ENCODE measurements at places on chromosomes 7 and 10.
A peak's percentile ranks its signal among the peaks of the same experiment; 100 is the strongest.

GRCh38 chr7:29346231-29346978, 151.8 kb downstream of the CHN2 start:
- DNase-seq, result peak; percentile 58

DNA sequence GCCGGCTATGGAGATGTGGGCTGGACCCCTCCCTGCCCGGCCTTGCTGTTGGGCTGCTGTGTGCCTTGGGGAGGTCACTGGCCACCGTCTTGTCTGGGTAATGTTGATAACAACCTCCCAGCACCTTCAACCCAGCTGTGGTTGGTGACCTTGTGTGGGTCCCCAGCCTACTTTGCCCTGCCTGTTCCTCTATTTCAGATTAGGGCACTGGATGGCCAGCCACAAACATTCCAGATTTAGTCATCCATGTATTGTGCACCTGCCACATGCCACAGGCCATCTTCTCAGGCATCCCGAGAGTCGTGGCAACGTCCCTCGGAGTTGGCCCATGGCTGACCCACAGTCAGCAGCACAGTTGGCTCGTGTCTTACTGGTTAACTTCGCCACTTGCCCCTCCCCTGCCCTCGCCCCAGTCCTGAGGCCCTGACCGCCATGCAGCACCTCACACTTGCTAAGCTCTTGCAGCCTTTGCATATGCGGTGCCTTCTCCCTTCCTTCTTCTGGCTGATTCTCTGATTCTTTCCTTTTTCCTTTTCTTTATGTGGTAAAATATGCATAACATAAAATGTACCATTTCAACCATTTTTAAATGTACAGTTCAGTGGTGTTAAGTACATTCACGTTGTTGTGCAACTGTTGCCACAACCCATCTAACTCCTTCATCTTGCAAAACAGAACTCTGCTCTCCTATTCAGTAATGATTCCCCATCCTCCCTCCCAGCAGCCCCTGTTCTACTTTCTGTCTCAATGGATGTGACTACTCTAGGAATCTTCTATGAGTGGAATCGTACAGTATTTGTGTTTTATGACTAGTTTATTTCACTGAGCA, 60.6 kb downstream of the PRF1 start:
- DNase-seq, result no peak

DNA sequence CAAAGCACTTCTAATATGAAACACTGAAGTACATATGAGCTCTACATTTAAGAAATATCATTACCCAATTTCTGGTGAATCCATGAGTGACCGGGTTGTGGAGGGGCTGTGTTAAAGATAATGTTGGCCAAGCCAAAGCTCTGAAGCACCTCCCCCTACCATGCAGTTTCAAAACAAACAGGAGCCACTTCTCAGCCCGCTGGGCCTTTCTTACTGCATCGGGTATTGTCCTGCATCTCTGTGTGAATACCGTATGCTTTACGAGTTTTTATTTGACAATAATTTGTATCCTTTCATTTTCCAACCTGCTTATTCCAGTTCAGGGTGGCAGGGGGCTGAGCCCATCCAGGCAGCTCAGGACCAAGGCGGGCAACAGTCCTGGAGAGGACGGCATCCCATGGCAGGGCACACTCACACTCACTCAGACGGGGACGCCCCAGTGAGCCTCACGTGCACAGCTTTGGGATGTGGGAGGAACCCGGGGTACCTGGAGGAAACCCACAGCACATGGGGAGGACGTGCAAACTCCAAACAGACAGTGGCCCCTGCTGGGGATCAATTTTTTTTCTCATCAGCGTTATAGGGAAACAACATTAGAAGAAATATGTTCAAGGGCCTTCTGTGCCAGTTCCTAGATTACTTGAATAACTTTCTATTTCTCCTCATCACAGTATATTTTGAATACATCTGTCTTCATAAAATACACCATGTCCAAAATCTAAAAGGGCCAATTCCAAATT, 1.9 kb downstream of the RNF32 start:
- DNase-seq, result no peak

- DNase-seq, result peak; percentile 25
Observed at GRCh38 chr7:26618898-26619297, 245.5 kb downstream of the SKAP2 start.

DNA sequence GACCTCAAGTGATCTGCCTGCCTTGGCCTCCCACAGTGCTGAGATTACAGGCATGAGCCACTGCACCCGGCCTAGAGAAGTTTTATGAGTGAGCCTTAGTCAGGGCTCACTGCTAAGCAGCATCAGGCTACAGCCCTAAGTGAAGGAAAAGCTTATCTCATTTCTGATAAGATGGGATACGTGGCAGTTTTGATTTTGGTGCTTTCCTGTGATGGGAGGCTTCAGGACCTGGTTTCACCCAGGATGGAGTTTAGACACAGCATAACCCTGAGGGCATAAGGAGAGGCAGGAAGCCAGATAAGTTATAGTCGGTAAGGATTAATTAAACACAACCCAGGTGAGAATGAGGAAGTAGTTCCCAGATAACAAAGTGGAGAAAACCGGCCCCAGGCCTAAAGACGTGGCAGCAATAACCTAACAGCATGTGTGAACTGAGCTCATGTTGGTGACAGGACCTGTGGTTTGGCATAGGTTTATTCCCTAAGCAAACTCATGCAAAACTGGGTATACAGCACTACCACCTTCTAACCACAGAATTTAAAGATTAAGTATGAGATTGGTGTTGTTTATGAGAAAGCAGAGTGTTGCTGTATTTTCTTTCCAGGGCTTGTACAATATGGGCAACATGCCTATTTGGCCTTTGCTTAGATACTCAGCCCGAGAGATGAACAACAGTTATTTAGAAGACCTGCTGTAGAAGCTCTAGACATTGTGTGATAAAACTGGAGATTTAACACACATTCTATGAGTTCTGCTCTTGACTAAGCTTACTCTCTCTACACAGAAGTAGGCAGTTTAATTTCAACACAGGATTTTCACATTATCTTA, 119.4 kb downstream of the COL28A1 start:
- no peak for DNase-seq

DNA sequence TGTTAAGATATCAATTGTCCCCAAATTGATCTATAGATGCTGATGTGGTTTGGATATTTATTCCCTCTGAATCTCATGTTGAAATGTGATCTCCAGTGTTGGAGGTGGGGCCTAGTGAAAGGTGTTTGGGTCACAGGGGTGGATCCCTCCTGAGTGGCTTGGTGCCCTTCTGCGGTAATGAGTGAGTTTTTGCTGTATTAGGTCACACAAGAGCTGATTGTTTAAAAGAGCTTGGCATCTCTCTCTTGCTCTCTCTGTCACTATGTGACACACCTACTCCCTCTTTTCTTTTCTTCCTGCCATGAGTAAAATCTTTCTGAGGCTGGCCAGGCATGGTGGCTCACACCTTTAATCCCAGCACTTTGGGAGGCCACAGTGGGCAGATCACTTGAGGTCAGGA, 98.2 kb upstream of the KAT6B start:
- DNase-seq, result no peak

DNA sequence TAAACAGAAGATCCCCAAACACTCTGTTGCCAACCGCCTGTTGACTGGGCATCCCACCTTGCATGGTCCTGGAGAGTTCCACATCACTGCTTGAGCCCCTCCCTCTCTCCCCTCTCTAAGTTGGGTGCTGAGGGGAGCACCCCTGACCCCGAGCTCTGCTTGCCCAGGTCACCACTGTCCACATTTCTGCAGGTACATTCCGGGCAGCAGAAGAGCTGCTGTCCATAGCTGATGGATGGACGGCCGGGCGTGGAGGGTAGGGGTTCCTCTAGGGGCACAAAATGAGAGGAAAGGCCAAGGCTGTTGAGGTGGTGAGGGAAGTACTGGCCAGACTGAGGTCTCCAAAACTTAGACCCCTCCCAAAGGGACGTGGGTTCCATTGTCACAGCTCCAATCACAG, 227.4 kb upstream of the PPP2R2D start:
- no peak for DNase-seq

- no peak for DNase-seq
Observed at GRCh38 chr7:108083980-108084379, 46.2 kb downstream of the LAMB4 start.

- DNase-seq, result no peak
Observed at GRCh38 chr7:143518521-143518920, 40.8 kb downstream of the TAS2R41 start.

DNA sequence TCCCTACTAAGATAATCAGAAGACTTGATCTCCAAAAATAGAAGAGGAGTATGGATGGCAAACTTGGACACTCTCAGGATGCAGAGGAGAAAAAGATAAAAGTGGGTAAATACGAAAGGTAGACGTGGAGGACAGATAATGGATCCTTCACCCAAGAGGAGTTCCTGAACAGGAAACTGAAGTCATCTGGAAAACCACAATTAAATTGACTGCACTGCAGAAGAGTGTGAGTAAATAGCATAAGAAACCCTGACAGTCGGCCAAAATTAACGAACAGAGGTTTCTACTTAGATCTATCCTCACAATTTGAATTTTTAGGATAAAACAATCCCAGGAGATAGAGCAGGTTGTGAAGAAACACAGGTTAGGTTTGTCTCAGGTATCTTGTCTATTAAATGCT, 70.5 kb downstream of the SDK1 start:
- no peak for DNase-seq

DNA sequence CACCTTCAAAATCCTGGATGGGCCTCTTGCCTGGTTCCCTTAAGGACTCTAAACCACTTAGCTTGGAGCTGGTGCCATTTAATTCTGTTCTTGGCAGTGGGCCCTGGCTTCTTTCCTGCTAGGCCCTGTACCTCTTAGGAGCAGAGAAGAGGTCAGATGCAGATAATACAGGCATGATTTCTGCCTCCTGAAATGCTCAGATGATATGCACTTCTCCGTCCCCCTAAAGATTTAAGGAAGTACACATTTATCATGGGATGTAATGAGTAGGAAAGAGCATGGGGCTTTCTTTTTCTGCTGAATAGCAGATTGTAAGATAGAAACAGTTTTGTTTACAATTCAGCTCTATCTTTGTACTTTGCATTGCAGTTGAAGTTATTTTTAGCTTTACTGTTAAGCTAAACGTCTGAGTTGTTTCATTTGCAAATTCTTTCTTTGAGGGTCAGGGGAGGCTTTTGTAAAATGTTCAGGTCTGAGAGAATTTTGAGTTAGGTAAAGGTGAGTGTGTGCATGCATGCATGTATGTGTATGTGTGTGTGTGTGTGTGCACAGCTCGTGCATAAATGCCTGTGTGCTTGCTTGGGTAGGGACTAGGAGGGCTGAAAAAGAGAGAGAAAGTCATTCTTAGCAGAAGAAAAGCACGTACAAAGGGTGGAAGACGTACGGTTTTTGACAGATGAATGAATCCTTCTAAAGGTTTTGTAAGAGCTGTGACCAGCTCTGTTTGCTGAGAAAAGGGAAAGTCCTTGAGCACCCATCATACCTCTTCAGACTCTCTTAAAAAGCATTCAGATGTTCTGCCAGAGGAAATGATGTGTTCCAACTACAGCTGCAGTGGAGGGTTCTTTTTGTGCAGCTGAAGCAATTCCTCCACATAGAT, 364.2 kb downstream of the AUTS2 start:
- DNase-seq, result no peak

DNA sequence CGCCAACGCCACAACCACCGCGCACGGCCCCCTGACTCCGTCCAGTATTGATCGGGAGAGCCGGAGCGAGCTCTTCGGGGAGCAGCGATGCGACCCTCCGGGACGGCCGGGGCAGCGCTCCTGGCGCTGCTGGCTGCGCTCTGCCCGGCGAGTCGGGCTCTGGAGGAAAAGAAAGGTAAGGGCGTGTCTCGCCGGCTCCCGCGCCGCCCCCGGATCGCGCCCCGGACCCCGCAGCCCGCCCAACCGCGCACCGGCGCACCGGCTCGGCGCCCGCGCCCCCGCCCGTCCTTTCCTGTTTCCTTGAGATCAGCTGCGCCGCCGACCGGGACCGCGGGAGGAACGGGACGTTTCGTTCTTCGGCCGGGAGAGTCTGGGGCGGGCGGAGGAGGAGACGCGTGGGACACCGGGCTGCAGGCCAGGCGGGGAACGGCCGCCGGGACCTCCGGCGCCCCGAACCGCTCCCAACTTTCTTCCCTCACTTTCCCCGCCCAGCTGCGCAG, 424 bp downstream of the EGFR start:
- DNase-seq, result peak; percentile 15

GRCh38 chr10:91411621-91412020, 1.5 kb downstream of the HECTD2 start:
- DNase-seq, result no peak

GRCh38 chr7:154919344-154920225, 83.3 kb downstream of the PAXIP1 start:
- DNase-seq, result no peak

DNA sequence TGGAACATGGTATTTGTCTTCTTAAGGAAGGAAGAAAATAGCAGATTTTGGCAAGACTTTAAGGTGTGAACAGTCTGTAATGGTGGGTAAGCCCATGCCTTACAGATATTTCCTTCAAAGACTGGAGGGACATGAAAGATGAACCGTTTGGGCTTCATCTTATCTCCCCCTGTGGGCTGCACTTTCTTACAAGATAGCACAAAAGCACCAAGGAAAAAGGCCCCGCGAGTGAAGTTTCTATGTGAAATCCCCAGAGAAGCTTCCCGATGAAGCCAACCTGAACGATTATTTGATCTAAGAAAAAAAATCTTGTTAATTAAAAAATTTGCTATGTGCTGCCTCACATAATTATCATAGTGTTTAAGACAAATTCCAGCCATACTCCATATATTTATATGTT, 91.5 kb downstream of the NRP1 start:
- no peak for DNase-seq

DNA sequence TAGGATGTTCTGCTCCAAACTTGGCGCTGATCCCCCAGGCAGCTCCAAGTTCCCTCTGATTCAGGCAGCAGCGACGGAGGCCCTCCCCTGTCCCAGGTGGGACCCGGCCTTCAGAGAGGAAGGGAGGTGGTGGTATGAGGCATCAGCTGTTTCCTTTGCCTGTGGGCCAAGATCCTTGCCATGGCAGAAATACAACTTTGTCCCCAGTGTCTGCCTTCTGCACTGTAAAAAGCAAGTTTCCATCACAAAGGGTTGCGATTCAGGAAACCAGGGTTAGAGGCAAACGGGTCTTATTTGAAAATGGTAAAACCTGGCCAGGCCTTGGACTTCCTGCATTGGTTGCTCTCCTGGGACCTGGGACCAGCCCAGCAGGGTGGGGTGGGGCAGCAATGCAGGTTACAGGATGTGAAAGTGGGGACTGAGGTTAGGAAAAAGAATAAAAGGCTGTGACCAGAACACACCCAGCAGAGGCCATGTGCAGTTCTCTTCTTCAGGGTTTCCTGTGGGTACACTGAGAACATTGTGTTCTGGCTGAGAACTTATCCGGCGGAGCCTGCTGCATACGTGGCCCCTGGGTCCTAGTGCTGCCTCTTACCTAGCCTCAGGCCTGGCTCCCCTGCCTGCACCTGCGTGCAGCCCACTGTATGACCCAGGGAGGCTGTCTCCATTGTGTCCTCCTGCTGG, 25.1 kb upstream of the DDIT4 start:
- DNase-seq, result peak; percentile 61
